ENCODE measurements at places on chromosomes 7 and 10.
A peak's percentile ranks its signal among the peaks of the same experiment; 100 is the strongest.

DNA sequence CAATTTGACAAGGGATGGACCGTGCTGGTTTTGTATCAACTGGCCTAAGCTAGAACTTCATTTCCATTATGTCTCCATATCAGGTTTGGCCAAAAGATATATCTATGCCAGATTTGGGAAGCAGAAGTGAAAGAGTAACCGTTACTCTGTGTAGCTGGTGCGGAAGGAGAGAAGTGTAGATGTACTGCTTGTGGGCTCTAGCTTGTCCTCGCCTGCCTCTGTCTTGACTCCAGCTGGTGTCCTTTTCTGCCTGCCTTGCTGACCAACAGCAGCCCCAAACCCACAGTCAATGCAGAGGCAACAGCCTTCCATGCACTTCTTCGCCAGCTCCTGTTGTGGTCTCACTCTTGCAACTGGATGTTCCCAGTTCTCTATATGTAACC is 128.5 kb downstream of the KIF20B start:
- DNase-seq = no peak

GRCh38 chr10:31083765-31084184 is 52.1 kb upstream of the ZNF438 start:
- peak; percentile 43 for DNase-seq

- no peak for DNase-seq
Measured at GRCh38 chr10:26323219-26323618, 106.6 kb downstream of the GAD2 start.

DNA sequence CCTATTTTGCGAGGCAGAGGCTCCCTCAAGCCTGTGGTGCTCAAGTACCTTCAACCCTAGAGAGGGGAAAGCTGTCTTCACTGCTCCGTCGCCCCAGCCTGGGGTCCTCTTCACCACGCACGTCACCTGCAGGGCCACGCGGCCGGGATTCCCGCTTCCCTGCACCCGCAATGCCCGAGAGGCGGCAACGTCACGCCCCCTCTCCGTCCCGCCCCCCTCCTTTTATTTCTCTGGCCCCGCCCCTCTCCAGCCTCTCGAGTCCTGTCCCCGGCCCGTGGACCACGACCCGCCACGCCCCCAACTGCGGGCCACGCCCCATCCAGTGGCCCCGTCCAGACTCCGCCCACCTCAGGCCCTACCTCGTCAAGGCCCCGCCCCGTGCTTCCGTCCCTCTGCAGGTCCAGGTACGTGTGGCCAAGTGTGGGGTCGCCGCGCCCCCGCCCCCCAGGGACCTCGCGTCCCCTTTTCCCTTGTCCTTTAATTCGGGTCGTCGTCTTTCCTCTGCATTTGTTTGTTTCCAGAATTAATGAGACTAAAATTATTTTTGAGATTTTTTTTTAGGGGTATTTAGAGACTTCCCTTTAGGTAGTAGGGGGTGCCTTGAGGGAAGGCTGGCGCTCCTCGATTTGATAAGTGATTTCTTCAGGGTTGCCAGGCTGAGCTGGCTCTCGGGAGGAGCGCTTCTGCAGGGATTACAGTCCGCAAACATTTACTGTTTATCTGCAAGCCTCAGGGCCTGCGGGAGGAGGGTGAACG is 69.8 kb upstream of the BAIAP2L1 start:
- peak; percentile 9 for DNase-seq

DNA sequence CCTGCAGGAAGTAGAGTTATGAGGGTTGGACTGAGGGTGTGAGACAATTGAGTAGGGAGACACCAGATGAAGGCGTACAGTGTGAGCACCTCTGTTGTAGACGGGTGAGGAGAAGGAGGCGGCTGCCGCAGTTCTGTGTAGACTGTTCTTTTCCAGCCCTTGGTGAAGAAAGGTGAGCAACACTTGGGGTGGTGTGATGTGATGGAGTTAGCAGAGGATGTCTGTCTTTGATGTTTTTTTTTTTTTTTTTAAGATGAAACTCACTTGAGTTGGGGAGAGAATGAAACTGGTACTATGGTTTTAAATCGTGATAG is 42.8 kb upstream of the RNF216 start:
- no peak for DNase-seq

GRCh38 chr10:28872587-28873165 is 195.4 kb downstream of the BAMBI start:
- DNase-seq = no peak

DNA sequence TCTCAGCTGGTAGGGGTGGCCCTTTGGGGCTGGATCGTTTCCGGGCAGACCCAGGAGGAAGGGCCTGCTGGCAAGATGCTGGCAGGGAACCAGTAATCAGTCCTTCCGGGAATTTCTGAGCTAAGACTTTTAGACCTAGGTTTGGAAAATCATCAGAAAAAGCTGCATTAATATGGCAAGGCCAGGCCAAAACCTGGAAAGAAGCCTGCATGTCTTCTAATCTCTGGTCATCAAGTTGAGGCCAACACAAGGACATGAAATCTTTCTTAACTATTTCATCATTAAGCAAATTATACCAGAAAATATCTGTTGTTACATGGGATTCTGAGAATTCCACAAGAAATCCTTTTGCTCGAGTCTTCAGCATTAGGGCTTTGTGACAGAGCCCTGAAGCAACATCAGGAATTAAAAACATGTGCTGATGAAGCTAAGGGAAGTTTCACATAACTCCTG is 19.9 kb downstream of the CPA1 start:
- no peak for DNase-seq

GRCh38 chr7:115086146-115086841 is 164.4 kb downstream of the MDFIC start:
- DNase-seq = no peak

DNA sequence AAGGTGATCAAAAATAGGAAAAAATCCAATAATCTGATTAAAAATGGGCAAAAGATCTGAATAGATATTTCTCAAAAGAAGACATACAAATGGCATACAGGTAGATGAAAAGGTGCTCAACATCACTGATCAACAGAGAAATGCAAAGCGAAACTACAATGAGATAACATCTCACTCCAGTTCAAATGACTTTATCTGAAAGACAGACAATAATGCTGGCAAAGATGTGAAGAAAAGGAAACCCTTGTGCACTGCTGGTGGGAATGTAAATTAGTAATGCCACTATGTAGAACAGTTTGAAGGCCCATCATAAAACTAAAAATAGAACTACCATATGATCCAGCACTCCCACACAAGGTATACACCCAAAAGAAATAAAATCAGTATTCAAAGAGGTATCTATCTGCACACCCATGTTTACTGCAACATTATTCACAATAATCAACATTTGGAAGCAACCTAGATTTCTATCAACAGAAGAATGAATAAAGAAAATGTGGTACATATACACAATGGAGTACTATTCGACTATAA is 85.0 kb downstream of the LRRN3 start:
- no peak for DNase-seq

- DNase-seq = no peak
Measured at GRCh38 chr7:91329571-91329970, 65.3 kb downstream of the FZD1 start.

GRCh38 chr10:8403711-8404371 is 349.4 kb downstream of the GATA3 start:
- no peak for DNase-seq

DNA sequence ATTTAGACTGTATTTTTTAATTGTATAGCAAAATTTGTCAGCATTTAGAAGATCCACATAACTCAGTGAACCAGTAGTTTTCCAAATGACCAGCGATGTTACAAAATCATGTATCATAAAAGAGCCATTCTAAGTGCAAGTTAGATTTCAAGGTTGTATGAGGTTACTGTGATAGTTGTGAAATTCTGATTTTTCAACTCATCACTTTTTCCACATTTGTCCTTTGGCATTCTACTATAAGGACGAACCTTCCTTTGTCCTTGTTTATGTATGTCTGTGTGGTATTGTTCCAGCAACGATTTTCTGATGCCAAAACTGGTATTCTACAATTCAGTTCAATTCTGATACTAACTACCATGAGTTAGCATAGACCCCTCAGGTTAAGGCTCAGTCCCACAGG is 64.2 kb downstream of the TAX1BP1 start:
- no peak for DNase-seq

DNA sequence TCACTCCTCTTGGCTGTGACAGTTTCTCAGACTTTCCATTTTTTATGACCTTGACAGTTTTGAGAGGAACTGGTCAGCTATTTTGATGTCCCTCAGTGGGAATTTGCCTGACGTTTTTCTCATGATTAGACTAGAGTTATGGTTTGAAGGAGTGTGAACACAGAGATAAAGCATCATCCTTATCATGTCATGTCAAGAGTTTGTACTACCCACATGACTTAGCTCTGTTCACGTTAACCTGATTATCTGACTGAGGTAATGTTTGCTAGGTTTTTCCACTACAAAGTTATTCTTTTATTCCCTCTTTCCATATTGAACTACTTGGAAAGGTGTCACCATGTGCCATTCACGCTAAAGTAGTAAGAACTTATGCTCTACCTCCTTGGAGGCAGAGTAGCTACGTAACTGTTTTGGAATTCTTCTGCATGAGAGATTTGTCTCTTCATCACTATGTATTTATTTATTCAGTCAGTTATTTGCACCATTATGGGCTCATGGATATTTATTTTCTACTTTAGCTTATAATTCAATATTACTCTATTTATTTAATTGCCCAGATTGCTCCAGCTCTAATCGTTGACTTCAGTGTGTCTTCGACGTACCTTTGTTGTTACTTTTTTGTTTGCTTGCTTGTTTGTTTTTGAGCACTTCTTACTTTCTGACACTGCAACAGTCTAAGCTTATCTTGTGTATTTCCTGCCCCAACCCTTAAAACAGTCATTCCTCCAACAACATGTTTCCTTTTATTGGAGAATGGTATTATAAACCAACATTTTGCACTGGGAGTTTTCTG is 50.4 kb downstream of the CPED1 start:
- no peak for DNase-seq

Data from stimulated activated CD8-positive, alpha-beta memory T cell treated with anti-CD3 and anti-CD28 coated beads, Interleukin-15, amount 100 ng/mL, for 48 hours (primary cell).